HT-29 (cell line): ENCODE measurements at places on chromosomes 7 and 10.
A peak's percentile ranks its signal among the peaks of the same experiment; 100 is the strongest.

GRCh38 chr7:142642316-142642715, 107.0 kb upstream of the PRSS1 start:
- no peak for DNase-seq

DNA sequence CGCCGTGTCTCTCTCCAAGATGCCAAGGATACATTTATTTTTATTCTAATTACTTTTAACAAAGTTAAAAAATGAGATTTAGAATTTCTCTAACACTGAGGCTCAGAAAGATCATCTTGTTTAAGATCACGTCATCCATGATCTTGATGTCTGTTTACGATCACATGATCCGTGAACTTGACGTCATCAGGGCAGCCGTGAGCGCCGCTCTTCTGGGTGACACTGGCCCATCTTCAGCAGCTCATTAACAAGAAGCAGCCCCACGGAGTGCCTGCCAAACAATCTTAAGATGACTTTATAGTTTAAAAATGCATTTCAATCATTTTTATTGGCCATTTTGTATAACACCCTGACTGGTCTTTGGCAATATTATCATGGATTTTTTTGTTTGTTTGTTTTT, 291.1 kb upstream of the PRKCQ start:
- DNase-seq = no peak

DNA sequence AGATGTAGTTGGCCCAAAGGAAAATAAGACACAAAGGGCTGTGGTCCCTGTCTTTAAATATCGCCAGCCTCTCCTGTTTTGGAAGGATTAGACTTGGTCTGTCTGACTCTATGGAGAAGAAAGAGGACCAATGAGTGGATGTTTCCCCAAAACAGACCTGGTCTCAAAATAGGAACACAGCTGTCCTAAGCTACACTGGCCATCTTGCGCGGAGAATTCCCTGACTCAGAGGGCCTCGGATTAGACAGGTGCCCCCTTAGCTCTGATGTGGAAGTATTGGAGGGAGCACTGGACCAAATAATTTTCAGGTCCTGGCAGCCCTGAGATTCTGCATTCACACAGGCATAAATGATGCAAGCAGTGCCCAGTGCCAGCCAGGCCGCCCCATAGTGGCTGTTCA, 56.1 kb downstream of the CHST15 start:
- no peak for DNase-seq

- DNase-seq = no peak
Measured at GRCh38 chr10:127880557-127880956, 12.2 kb downstream of the CLRN3 start.

- peak; percentile 74 for DNase-seq
Measured at GRCh38 chr10:102917314-102917961, 656 bp upstream of the CNNM2 start.

- DNase-seq = no peak
Measured at GRCh38 chr7:16123117-16123770, 298.1 kb downstream of the CRPPA start.

GRCh38 chr10:75410132-75411005, 8.8 kb upstream of the ZNF503 start:
- DNase-seq = no peak

GRCh38 chr10:72098836-72099599, 10.7 kb upstream of the SPOCK2 start:
- DNase-seq = peak; percentile 89

DNA sequence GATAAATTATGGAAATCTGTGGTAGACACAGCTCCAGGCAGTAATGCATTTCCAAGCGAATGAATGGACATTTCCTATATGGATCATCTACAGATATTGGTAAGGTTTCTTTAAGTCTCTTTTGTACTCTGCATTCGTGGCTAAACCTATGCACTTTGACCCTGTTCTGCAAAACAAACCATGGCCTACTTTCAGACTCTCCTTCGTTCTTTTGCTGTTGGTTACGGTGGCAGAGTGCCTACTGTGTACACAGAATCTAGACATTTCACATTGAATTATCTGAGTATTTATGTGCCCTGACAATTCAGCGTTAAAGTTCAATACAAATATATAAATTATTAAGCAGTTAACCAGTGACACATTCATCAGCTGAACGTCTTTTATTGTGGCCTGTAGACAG, 93.3 kb downstream of the MGMT start:
- DNase-seq = no peak

DNA sequence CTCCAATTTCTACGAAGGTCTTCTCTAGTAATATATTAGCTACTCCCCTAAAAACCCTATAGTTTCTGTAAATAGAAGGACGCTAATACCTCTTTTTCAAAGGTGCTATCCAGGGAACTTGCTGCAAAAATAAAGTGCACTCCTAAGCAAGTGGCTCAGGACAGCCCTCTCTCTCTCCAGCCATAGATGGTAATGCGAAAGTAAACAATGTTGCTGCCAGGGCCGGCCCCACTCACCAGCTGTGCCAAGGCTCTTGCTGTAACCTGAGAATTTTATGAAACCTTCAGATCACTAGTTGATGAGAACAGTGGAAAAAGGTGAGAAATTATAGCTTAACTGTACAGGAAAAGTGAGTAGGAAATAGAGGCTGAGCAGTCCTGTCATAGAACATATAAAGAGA, 10.9 kb upstream of the TAS2R39 start:
- DNase-seq = peak; percentile 10

DNA sequence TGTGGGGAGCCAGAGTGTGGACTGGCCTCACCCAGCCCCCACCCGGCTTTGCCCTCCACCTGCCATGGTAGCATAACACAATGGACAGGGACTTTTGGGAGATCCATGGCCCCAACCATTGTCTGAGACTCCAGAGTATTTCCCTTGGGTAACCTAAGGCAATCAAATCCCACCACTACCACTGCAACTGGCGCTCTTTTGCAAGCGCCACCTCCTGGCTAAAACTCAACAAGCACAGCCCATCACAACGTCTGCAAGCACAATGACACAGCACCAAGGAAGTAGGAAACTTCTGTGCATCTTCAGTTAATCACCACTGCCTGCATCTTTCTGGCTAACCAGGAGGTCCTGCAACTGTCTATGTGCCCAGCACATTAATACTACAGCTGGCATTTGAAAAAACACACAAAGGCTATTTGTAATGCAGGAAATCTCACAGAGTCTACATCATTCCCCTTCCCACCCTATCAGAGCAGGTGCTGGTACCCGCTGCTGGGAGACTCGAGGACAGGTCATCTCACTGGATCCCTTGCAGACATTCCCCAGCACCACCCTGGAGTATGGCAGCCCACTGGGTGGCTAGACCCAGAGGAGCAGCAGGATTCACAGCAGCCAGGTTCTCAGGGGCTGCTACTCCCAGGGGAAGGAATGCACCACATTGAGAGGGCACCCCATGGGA, 27.7 kb downstream of the ANKRD26 start:
- no peak for DNase-seq

DNA sequence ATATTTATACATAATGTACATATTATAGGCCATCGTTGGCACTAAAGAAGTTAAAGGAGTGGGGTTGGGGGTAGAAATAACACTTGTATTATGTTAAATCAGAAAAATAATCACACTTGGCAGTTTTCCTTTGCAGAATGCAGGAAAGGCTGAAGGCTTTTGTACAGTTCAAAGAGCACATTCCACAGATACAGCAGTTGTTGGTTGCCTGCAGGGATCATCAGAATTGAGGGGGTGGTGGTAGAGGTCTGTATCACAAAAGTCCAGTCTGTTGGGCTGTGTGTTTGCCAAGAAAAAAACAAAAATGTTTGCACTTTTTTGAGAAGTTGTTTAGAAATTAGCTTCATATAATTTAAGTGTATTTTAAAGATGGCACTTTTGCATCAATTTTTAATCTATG, 231.8 kb upstream of the FOXP2 start:
- DNase-seq = no peak

DNA sequence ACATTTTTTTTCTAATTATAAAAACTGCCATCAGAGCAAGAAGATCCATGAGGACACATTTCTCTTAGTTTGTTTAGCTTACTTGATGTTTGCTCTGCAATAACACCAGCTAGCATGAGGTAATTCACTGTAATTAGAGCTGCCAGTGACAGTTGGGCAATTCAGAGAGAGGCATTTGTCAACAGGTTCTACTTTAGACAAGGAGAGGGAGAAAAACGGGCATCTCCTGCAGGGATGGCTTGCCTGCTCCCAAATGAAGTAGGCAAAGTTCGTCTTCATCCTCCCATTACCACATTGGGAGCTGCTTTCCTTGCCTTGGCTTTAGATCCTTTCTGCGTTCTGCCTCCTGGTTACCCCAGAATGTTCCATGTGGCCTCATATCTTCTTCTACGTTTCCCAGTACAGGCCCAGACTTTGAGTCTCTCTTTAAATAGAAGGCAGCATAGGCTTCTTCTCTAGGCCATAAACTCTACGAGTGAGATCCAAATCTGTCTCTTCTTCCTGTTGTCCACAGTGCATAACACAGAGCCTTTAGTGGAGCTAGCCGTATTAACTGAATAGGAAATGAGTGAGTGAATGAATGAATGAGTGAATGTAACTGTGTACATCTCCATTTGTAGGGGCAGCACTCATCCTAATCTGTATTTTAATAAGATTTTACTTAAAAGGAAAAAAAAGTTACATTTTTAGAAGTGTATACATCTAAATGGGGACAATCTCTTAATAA, 21.2 kb downstream of the ASB15 start:
- no peak for DNase-seq

- no peak for DNase-seq
Measured at GRCh38 chr10:91664426-91664825, 31.6 kb upstream of the PPP1R3C start.

GRCh38 chr10:36236931-36237330, 594.8 kb upstream of the FZD8 start:
- no peak for DNase-seq

DNA sequence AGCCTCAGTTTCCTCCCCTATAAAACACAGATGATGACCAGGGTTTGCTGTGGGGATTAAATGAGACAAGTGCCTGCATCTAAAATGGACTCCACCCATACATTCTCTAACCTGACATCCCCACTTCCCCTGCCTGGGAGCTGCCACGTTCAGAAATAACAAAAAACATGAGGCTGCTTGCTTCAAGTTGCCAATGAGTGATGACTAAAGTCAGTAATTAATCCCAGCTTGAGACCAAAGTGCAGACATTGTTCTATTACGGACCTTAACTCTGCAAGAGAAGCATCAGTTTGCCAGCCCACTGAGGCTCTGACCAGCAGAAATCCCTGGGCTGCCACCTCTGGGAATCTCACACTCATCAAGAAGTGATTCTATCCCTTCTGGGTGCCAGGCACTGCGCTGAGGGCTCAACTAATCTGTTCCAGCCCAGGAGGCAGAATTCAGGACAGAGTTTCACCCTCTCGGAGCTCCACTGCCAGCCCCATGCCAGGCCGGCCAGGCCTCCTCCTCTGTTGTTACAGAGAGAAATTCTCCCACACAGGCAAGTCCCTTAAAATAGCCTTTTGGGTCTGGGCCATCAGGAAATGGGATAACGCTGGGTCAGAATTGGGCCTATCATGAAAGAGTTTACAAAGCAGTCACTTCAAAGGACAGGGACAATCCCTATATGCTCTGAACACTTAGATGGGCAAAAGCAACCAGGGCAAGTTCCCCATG, 11.4 kb downstream of the SH3PXD2A start:
- DNase-seq = no peak
